ENCODE measurements at places on chromosomes 5 and 9.

GRCh38 chr9:136197084-136197875, 7.6 kb downstream of the LHX3 start:
- no peak for DNase-seq

GRCh38 chr5:172932313-172933017, 26.8 kb upstream of the RPL26L1 start:
- peak; percentile 54 for DNase-seq

- DNase-seq = no peak
Measured at GRCh38 chr5:97094579-97095317, 47.7 kb downstream of the LIX1 start.

GRCh38 chr5:128345247-128345646, 192.8 kb downstream of the FBN2 start:
- no peak for DNase-seq

DNA sequence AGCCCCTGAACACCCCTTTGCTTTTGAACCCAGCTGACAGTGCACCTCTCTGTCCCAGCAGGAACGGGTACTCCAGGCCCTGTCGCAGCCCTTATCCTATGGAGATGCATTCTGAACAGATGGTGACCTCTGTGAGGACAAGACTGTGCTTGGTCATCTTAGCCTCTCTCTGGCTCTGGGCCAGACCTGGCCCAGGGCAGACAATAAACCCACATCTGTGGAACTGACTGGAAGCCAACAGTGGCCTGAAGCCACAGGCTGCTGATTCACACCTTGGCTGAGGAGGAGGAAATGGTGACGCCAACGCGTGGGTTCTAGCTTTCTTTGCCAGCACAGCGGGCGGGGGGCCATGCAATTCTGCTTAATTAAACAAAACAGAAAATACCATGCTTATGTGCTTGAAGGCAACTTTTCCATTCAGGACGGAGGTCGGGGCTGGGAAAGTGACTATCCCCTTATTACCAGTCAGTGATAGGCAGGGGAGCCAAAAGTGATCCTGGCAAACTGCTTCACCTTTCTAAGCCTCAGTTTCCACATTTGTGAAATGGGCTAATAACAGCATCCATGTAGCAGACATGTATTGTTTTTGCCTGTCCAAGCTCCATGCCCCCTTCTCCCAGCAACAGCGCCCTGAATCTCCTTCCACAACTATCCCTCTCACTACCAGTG, 10.8 kb downstream of the SH3PXD2B start:
- no peak for DNase-seq

Data from midbrain (tissue), 1 donor.